ENCODE measurements at places on chromosomes 5 and 9.
A peak's percentile ranks its signal among the peaks of the same experiment; 100 is the strongest.

GRCh38 chr5:31934156-31934555, 240.0 kb downstream of the GOLPH3 start:
- no peak for DNase-seq

- DNase-seq: no peak
Measured at GRCh38 chr9:124802426-124802825, 25.5 kb downstream of the OLFML2A start.

DNA sequence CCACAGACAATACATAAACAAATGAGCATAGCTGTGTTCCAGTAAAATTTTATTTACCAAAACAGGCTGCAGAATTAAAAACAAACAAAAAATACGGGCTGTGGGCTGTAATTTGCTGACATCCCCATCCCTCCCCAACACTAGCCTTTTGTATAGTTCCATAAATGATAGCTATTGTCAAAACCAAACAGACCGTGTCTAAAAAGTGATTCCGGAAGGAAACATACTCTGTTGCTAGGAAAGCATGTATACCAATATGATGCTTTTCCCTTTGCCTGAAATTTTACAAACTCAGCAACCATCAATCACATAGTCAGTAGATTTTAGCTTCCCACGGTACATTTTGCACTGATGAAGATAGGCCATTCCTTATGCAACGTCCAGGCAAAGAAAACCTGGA, 80.0 kb downstream of the TMEM215 start:
- no peak for DNase-seq

DNA sequence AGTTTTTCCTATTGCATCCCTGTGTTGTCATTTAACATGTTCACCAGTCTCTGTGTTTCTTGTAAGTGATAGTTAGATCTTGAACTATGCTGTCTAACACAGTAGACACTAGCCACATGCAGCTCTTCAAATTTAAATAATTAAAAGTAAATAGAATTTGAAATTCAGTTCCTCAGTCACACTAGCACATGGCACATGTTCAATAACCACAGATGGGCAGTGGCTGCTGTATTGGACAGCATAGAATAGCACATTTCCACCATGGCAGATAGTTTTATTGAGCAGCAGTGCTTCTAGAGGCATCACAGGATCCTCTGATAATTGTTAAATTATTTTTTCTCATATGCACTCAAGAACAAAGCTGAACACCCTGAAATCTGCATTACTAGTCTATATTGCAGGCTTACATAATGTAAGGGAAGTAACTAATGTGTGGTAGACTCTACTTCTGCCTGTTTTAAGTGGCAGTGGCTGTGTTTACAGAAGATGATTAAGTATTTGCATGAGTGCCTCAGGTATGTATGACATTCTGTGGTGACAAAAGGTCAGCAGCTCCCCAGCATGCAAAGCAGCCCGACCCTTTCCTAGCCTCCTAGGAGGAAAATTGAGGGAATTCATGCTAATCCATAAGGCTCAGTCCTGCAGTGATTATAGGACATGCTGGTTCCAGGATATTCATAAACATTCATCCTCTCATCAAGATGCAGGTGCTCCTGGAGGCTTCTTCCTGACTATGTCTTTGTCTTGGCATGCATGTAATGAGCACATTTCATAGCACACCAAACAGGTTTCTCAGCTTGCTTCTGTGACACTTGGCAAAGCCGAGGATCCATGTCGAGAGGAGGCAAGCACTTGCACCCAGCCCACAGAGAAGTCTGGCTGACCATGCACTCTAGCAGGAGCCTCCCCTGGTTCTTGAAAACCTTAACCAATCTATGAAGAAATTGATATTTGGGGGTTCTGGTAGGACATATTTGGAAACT, 45.5 kb downstream of the SH3RF2 start:
- DNase-seq: no peak

DNA sequence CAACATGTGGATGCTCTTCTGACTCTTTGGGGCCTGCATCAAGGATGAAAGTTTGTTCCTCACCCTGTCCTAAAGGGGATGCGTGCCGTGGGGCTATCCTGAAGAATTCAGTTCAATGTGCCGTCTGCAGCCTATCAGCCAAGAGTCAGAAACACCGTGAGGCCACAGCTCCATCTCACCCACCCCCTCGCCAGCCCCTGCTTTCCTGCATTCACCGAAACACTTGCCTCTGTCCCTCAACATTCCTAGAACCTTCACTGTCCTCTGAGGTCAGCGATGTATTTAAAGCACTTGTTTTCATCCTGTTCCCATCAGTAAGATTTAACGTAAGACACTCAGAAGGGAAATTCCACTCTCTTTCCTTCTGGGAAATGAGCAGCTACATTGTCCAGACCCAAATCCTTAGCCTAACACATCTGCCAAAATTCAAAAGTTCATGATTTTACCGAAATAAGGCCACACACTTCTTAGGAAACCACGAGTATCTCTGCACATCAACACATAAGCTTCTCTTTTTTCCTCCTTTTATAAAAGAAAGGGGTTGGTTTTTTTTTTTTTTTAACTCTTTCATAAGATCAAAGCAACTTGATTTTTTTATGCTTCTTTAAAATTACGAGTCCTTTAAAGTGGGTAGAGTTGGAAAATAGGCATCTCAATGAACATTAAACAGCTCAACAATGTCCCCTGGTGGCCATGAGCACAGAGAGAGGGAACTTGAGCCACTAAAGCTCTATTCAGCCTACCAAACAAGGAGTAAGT, 100.7 kb downstream of the SUSD1 start:
- peak; percentile 41 for DNase-seq

- DNase-seq: no peak
Measured at GRCh38 chr9:132909311-132909710, 30.6 kb downstream of the SPACA9 start.

DNA sequence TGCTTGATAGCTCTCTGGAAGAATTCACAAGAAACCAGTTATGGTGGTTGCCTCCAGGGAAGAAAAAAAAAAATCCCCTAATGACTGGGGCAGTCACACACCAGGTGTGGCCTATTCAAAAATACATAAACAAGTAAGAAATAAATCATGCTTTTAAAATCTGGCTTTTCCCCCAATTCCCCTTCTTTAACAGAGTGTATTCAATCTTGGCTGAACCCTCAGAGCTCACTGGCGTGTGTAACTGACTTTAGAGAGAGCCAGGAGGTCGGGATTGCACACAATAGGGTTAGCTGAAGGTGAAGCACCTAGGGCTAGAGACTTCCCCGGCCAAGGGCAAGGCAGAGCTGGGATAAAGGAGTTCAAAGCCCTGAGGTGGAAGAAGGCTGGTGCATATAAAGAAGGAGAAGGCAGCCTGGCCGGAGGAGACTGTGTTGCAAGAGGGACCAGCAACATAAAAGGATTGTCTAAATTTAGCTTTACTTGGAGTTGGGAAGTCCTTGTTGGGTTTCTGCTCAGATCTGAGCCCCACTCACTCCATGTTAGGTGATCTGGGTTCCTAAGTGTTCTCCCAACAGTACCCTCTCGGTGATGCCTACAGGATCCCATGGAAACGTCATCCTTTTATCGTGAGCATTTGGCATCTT, 19.7 kb downstream of the FNBP1 start:
- DNase-seq: no peak

- no peak for DNase-seq
Measured at GRCh38 chr5:93477816-93478215, 103.2 kb downstream of the NR2F1-AS1 start.

DNA sequence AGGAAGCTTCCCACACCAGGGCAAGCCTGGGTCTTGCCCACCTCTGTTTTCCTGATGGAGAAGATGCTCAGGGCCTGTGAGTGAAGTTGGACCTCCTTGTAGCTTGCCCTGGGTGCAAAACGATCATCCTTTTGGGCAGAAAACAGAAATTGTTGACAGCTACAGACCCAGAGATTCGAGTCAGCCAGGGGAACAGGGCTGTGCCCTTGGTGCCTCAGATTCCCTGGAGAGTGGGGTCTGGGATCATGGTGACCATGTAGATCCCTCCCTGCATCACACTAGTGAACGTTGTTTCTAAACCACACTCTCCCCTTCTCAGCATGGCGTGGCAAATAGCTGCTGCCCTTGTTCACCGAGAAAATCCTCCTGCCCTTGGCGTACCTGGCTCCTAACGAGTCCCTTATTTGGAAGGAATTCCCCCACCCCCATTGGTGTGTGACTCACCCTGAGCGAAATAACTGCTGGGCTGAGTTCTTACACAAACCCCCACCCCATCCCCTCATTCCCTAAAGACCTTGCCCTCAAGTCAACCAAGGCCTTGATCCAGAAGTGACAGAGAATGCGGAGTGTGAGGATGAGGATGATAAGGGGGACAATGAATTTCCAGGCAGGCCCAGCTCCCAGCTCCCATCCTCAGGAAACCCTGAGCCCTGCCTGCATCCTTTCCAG, 1.1 kb upstream of the DCANP1 start:
- no peak for DNase-seq

DNA sequence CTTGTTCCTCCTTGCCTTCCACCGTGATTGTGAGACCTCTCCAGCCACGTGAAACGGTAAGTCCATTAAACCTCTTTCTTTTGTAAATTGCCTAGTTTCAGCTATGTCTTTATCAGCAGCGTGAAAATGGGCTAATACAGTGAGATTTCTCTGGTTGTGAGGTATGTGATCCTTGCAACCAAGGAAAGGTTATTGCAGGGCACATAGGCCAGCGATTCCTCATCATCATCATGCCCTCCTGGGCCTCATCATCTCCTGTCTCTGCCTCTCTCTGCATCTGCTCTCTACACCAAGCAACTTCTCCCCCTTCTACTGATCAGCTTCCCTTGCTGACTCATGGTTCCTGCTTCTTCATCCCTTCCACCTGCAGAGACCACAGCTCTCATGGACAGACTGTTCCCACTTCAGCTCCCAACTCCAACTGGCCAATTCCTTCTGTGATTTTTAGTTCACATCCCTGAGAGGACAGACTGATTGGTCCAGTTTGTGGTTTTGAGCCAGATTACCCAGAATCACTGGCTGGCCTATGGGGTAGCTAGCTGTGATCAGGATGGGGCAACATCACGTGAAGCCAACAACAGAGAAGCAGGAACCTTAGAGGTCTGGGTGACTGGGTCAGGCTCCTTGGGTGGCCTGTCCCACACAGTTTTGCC, 53.1 kb downstream of the LIX1 start:
- DNase-seq: no peak

DNA sequence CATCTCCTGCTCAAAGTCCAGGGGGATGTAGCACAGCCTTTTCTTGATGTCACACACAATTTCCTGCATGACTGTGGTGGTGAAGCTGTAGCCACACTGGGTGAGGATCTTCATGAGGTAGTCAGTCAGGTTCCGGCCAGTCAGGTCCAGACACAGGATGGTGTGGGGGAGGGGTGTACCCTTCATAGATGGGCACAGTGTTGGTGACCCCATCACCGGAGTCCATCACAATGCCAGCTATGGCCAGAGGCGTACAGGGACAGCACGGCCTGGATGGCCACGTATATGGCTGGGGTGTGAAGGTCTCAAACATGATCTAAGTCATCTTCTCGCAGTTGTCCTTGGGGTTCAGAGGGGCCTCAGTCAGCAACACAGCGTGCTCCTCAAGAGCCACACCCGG, 19.7 kb upstream of the SPZ1 start:
- no peak for DNase-seq

GRCh38 chr5:113378959-113379541, 55.7 kb downstream of the TSSK1B start:
- peak; percentile 21 for DNase-seq

GRCh38 chr9:114671605-114672004, 10.4 kb downstream of the TEX48 start:
- no peak for DNase-seq

DNA sequence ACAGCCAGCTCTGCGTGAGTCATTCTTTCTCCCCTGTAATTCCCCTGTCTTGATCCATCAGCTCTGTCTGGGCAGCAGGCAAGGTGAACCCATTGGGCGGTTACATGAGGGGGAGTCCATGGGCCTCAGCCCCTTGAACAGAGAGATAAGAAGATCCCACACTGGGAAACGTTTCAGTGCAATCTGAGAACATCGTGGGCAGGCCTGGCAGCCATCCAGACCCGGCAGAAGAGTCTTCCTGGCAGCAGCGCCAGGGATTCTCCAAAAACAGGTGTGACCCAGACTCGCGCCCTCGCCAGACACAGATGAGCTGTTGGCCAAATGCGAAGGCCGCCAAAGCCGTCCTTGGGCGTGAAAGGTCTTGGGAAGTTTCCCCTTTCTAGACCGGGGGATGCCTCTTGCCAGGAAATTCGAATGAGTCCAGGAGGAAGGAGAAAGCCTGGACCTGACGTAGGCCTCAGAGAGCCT, 6.4 kb upstream of the SLC12A7 start:
- DNase-seq: no peak
